CD4-positive, alpha-beta T cell treated with Interleukin-2 at 100 ng/mL for 4 hours (primary cell): ENCODE measurements at places on chromosomes 16 and 17.

DNA sequence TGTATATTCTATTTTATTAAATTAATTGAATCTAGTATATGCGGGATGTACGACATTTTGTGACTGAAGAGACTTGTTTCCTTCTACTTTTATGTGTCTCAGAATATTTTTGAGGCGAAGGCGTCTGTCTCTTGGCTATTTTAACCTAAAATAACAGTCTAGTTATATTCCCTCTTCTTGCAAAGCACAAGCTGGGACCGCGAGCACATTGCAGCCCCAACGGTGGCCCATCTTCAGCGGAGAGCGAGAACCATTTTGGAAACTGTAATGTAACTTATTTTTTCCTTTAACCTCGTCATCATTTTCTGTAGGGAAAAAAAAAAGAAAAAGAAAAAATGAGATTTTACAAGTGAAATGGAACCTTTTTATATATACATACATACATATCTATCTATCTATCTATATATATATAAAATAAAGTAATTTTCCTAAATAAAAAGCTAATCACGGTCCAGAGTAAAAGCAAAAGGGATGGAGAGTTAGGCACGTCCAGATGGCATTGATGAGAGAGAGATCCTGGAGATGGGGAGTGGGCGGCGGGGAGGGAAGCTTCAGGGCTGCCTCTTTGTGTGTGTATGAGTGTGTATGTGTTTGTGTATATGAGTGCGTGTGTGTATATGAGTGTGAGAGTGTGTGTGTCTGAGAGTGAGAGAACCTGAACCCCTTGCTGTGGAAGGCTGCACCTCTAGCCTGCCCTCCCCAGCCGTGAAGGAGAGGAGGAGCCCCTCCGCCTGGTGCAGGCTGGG lies 7.5 kb upstream of the ABCC3 start:
- no peak for DNase-seq

GRCh38 chr17:40515011-40515410 lies 13.6 kb upstream of the TNS4 start:
- no peak for DNase-seq

DNA sequence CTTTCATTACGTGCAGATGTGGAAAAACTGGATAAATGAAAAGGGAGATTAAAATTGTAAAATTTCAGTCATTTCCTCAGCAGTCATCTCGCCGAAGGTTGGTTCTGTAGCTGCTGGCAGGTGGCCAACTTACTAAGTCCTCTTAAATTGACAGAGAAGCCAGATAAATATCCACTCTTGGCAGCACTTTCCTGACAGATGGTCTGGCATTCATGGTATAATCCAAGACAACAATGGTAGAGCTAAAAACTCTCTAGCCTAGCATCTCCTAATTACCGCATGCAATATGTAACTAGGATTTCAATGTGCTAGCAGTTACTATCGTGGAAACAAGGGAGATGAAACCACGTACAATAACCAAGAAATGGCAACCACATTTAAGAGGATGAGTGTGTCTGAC lies 306.3 kb downstream of the CNTNAP4 start:
- DNase-seq = no peak

- no peak for DNase-seq
Measured at GRCh38 chr17:79922116-79922601, 82.9 kb upstream of the CBX4 start.

DNA sequence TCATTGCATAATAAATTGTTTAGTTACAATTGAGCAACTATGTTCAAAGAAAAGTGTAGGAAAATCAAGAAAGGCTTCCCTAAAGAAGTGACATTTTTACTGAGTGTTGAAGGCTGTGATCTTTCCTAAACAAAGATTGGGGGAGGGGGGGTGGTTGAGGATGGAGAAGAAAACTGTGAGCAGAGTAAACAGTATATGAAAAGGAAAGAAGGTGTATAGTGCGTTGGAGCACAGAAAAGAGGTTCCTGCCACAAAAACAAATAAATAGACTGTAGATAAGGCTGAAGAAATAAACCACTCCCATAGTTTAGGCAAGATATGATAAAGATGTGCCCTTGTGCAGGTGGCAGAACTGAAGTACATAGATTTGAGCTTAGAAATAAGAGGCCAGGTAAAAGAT lies 8.5 kb downstream of the ABCA10 start:
- DNase-seq = no peak

DNA sequence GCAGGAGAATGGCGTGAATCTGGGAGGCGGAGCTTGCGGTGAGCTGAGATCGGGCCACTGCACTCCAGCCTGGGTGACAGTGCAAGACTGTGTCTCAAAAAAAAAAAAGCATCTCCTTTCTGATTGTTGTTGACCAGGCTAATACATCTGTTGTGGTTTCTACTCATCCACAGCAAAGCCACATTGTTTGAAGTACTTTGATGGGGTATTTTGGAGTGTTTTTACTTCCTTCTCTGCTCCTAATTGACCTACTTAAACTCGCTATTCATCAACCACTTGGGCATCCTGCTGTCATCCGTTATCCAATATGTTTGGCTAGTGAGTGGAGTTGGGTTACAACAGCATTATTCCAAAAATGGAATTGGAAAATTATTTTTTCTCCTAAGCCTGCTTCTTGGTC lies 3.5 kb upstream of the CDC27 start:
- peak; percentile 20 for DNase-seq

GRCh38 chr16:83310816-83311215 lies 497.0 kb upstream of the HSBP1 start:
- no peak for DNase-seq

GRCh38 chr16:4891886-4892216 lies 44.6 kb downstream of the UBN1 start:
- DNase-seq = no peak

GRCh38 chr16:10907757-10908045 lies 30.7 kb downstream of the CIITA start:
- no peak for DNase-seq

- DNase-seq = no peak
Measured at GRCh38 chr17:55394357-55395021, 27.1 kb downstream of the MMD start.

DNA sequence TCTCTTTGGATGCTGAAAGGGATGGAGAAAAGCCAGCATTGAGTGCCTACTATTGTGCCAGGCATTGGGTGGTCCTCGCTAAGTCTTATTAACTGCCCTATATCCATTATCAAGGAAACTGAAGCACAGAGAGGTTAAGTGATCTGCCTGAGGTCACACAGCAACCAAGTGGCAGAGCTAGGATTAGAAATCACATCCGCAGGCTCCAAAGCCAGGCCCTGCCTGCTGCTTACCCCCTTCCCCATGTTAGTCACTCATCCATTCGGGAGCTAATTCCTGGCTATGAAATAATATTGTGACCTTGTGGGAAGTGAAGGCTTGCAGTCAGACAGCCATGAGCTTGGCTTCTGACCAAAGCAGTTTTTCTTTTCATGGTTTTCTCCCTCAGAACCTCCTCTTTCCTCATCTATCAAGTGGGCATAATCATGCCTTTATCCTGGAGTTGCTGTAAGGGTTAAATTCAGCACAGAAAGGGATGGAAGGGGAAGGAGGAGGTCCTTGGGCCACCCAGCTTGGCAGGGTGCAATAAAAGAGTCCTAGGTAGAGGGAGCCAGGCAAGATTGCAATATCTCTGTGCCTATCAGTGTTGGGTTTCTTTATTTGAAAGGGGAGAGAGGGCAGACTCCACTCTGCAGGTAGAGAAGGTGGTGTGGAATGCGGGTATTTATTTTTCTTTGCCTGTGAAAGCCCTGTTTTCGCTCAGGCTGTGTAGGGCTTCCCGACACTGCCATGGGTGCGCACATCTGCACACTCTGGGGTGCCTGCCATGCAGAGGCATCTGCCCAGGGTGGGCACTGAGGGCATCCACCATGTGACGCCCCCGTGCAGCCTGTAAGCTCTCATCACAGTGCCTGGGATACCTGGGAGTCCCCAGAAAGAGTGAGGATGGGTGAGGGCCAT lies 11.3 kb downstream of the RAI1 start:
- no peak for DNase-seq
